ENCODE measurements at places on chromosomes 2 and 18. TPM values are rescaled to one million over a fixed set of nuclear protein-coding genes. Genes with fewer than 3 reads are reported as not detected.

- DNase-seq: no peak
Observed at GRCh38 chr2:44953499-44953883, 12.0 kb downstream of the SIX3 start.

DNA sequence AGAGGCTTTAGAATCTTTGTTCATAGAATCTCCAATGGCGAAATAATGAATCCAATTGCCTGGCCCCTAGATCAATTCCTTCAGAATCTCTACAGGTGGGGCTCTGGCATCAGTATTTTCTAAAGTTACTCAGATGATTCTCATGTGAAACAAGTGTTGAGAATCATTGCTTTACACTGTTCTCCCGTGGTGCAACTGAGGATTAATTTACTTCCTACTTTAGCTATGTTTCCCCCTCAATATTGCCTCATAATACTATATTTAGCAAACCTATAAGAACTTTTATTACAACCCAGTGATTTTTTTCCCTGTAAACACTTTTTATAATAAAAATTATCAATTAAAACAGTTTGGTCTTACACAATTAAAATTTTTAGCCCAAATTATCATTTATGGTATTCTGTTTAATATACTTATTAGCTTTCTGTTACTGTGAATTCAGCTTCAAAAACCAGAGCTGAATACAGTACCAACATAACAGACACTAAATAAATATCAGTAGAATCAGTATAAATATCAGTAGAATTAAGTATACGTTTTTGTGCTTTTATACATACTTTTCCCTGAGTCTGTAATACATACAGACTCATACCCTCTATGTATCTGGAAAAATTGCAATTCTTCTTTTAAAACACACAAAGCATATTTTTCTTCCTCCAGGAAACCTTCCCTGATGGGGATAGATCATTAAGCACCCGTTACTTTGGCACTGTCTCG lies 20.8 kb downstream of the SLC38A11 start:
- no peak for DNase-seq

Gene EGR4
- not detected for total RNA-seq

Gene EFR3B
- total RNA-seq: 1.1 TPM

- peak; percentile 58 for DNase-seq
Observed at GRCh38 chr2:195498176-195498575, 158.8 kb upstream of the SLC39A10 start.

DNA sequence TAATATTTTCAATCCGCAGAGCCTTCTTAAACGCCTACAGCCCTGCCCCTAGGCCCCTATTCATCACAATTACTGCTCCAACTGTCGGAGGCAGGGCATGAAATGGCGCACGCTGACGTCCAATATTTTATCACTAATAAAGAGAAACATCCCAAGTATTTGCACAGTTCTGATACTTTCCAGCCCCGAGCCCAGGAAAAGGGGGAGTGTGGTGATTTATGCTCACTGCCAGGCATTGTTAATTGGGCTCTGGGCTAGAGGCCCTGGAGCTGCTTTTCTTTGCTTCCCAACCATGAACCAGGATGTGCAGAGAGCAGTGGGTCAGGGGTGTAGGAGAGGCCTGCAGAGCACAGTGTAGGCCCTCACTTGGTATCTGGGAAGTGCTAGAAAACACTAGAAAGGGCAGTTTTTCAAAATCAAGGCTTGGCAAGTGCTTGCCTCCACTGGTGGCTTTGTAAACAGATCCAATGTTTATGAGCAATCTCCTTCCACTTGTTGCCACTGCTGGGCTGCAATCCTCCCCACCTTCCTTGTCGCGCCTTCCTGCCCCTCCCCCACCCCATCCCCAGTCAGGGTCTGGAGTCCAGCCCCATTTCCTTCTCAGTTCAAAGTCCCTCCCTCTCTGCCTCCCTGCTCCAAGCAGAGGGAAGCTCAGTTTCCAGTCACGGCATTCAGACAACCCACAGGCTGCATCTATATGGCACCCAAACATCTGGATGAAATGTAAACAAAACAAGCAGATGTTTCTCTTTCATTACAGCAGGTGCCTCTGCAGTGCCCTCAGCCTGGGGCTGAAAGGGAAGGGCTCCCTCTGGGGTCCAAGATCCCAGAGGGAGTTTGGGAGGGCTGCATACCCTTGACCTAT lies 83.9 kb upstream of the PKDCC start:
- DNase-seq: peak; percentile 10

- DNase-seq: no peak
Observed at GRCh38 chr2:144619760-144620159, 99.8 kb upstream of the ZEB2 start.

Gene NT5DC4
- total RNA-seq: not detected

Gene ITGB6
- 0.10 TPM for total RNA-seq

DNA sequence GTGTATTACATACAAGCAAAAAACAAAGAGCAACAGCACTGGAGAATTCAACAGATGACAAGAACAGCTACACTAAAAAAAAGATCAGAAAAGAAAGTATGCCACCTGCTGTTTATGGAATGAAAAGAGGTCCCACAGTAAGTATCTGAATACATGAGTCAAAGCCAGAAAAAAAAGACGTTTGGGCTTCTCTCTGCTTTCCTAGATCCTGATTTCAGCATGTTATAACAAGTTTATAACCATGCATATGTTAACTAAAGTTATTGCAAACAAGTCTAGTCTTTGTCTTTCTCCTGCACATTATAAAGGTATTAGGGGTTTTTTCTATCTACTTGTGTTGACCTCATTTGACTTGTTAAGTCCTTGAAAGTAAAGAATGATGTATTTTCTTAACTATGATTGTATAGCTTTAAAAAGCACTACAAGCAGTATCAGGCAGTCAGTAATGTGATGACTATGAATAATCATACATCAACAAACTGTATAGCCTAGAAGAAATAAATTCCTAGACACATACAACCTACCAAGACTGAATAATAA lies 108.5 kb upstream of the COL5A2 start:
- peak; percentile 83 for DNase-seq

DNA sequence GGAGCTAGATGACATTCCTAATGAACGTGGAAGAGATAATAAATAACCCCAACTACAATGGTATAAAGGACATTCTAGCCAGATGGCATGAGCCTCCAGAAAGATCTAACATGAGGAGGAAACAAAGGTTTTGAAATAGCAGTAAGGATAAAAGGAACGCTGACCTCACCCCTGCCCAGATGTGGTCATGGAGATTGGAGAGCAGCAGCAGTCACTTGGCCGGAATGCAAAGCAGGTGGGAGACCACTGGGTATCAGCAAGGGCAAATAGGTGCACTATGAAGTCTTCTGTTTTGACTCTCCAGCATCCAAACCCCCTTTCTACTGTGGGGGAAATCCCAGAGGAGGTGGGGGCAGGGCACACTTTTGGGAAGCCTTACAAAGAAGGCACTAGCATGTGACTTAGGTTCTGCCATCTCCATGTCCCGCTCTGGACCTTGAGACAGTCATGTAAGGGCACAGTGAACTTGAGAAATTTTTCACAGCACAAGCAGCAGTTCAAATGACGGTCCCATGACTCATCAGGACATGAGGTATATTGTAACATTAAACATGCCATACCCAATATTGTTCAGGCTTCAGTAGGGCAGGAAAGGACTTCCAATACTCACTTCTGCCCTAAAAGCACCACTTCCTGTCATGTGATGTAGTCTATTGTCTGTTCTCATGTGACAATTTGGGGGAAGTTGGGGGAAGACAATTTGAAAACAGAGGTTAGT lies 55.2 kb downstream of the METTL4 start:
- DNase-seq: peak; percentile 97

Measured in RPMI7951 (cell line).